ENCODE measurements at places on chromosomes 1 and 21.
A peak's percentile ranks its signal among the peaks of the same experiment; 100 is the strongest.

- DNase-seq: no peak
Measured at GRCh38 chr21:38832664-38833063, 26.9 kb downstream of the ETS2 start.

GRCh38 chr1:34156739-34157138 is 8.3 kb downstream of the CSMD2 start:
- DNase-seq: no peak

GRCh38 chr1:61004262-61005003 is 77.9 kb upstream of the NFIA start:
- no peak for DNase-seq

DNA sequence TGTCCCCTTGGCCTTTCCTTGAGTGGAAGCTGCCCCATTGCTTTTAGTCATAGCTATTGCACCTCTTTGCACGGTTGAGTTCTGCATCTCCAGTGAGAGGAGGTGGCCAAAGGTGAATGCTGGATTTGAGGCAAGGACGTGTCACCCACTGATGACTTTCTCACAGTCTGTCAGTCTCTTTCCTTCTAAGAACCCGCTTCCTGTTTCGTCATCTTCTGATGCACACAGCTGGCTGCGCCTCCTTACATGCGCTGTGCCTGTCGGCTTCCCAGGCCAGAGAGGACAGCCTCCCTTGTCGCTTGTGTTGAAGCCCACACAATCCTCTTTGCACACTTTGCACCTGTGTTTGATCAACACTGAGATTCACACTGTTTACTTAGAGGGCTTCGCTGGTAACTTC is 41.8 kb upstream of the PWP2 start:
- DNase-seq: no peak

GRCh38 chr21:15592271-15592860 is 137.4 kb upstream of the USP25 start:
- DNase-seq: no peak

GRCh38 chr1:30684881-30685795 is 38.2 kb downstream of the MATN1 start:
- DNase-seq: no peak

- DNase-seq: no peak
Measured at GRCh38 chr1:156258859-156259258, 11.0 kb upstream of the PAQR6 start.

GRCh38 chr1:155070721-155071569 is 7.4 kb downstream of the EFNA4 start:
- no peak for DNase-seq

DNA sequence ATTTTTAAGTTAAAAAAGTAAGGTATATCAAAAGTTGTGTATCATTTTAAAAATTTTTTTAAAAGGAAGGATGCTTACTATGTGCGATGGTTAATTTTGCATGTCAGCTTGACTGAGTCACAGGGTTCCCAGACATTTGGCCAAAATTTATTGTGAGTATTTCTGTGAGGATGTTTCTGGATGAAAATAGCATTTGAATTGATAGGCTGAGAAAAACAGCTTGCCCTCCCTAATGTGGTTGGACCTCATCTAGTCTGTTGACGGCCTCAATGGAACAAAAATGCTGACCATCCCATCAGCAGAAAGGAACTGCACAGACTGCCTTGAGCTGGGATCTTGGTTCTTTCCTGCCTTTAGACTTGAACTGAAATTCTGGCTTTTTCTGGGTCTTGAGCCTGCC is 724.5 kb downstream of the NCAM2 start:
- DNase-seq: no peak

DNA sequence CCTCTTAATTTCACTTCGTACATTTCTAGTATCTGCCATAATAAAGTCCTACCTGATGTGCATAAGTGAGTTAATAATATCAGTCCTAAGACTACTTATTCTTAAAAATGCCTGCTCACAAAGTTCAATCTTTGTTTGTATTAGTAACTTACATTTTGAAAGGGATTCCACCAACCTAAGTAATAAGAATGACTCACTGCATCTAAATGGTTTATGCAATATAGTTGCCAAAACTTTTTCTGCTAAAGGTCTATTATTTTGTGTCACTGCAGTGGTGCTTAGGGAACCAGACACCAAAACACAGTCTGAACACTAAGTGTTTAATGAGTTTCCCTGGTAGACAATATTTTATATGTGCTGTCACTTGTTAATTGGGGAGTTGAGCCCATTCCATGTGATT is 1.8 kb downstream of the ZNF669 start:
- no peak for DNase-seq

DNA sequence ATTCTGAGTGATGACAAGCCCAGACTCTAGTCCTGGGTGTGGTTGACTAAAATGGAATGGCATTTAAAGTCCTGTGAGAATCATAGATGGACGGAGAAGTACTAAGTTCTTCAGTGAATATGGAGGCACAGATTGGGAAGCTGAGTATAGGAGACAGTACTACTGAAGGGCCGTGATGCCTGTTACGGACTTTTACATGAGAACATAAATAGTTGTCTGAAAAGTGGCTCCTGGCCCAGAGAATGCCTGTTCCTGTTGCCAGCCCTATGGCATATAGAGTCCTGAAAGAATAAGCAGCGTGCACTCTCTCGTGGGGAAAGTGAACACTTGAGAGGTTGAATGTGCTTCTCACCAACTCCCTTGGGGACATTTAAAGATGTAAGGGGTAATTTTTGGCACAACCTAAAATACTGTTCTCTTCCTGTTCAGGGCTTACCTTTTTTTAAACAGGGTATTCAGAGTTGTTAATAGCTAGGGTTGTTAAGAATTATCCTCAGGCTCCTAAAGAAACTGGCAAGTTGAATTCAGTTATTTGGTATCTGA is 20.4 kb downstream of the CCT8 start:
- DNase-seq: no peak

DNA sequence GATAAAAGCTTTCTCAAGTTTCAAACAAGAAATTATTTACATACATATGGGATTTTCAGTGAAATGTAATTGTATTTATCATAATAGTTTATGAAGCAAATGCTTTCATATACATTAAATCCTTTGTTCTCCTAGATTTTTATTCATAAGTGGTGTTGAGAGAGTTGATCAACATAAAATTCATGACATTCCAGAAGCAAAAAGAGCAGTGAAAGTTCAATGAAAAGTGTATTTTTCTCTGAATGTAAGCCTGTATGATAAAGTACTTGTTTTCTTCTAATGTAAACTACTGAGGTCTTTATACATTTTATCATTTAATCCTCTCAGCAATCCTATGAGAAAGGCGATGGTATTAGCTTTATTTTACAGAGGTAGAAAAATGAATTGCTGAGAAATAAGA is 146.5 kb downstream of the PLA2G4A start:
- no peak for DNase-seq

DNA sequence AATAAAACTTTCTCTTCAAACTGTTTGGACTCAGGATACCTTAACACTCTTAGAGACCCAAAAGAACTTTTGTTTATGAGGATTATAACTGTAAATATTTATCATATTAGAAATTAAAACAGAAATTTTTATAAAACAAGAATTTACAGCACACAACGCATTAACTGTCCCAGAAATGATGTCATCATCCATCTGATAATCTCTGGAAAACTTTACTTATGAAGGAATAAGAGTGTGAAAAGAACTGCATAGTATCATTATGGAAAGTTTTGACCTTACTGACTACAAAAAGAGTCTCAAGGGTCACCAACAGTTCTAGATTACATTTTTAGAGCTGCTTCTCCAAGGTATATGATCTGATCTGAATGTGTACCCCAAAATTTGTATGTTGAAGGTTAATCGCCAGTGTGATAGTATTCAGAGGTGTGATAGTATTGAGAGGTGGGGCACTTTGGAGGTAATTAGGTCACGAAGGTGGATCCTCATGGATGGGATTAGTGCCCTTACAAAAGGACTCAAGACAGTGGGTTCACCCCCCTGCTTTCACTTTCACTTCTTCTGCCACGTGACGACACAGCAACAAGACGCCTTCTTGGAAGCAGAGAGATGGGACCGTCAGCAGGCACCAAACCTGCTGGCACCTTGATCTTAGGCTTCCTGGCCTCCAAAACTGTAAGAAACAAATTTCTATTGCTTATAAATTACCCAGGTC is 95.7 kb upstream of the NR5A2 start:
- no peak for DNase-seq

GRCh38 chr1:82045221-82045620 is 244.5 kb downstream of the ADGRL2 start:
- DNase-seq: no peak

GRCh38 chr1:229448845-229449244 is 15.0 kb upstream of the ACTA1 start:
- DNase-seq: no peak

DNA sequence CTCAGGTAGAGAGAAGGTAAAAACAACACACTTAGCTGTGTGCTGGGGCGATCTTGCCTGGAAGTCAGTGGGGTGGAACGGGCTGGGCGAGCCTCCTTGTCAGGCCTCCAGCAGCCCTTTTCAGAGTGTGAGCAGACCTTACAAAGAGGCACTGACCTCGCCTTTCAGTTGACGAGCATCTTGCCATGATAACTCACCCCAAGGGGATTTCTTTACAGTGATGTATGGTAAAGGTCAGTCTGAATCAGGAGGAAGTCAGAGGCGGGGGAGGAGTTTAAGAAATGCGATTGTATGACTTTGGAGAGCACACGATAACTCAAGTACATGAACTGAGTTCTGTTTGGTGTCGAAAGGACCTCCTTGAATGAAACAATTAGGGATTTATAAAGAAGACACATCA is 326.5 kb upstream of the PROX1 start:
- no peak for DNase-seq

DNA sequence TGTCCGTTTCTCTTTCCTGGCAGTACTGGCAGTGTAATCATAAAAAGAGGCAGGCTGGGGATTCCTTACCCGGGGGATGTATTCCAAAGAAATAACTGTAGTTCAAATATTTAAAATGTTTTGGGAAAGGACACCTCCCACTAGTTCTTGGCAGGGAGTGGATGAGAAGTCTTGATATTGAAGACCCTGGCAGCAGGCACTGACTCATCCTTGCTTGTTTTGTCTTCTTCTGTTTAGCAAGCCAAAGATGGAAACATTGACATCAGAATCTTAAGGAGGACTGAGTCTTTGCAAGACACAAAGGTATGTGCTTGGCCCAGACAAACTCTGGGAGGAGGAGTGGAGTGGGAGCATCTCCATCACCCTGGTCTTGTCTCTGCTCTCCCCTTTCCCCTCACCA is 639 bp downstream of the IL20 start:
- DNase-seq: no peak

- no peak for DNase-seq
Measured at GRCh38 chr1:44939061-44939460, 47.3 kb downstream of the EIF2B3 start.

DNA sequence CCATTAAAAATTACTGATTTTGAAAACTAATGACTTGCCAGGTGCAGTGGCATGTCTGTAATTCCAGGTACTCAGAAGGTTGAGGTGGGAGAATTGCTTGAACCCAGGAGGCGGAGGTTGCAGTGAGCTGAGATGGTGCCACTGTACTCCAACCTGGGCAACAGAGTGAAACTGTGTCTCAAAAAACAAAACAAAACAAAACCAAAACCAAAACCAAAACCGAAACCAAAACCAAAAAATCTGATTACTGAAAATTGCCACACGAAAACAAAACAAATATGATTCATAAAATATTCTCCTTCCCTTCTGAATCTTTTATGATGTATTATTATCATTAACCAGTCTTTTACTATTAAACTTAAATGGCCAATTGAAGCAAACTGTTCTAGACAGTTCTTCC is 74.1 kb downstream of the SERINC2 start:
- DNase-seq: no peak

GRCh38 chr21:32022146-32022545 is 149.3 kb downstream of the HUNK start:
- no peak for DNase-seq

DNA sequence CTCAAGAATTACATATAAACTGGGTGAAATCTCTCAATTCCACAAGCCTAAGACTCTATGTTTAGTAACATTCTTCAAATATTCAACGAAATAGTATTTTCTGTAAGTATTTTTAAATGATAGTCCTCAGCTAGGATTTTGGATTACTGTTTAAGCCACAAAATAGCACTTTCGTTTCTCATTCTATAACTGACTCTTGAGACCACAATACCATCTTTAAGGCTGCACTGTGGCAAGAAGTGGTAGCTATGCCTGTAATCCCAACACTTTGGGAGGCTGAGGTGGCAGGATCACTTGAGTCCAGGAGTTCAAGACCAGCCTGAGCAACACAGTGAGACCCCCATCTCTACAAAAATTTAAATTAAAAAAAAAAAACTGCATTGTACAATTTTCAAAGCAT is 126.7 kb downstream of the CDC42BPA start:
- no peak for DNase-seq

- DNase-seq: peak; percentile 78
Measured at GRCh38 chr1:184386312-184387068, at the start of gene C1orf21. Gene C1orf21, plus strand, starts transcription at chr1:184387029. Its CDS starts 90,481 bp downstream, at chr1:184477510.

DNA sequence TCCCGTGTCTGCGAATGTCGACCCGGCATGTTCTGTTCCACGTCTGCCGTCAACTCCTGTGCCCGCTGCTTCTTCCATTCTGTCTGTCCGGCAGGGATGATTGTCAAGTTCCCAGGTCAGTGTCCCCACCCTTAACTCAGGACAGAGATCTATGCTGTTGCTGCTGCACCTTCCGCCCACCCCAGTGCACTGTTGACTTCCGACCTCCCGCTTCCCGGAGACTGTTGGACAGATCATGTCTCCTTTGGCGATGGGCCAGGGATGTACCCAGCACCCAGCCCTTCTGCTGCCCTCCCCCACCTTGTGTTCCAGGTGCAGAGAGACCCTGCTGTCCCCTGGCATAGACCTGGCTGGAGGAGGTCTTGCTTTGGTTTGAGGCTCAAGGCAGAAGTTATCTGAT is 41.3 kb downstream of the TNFRSF8 start:
- DNase-seq: no peak

DNA sequence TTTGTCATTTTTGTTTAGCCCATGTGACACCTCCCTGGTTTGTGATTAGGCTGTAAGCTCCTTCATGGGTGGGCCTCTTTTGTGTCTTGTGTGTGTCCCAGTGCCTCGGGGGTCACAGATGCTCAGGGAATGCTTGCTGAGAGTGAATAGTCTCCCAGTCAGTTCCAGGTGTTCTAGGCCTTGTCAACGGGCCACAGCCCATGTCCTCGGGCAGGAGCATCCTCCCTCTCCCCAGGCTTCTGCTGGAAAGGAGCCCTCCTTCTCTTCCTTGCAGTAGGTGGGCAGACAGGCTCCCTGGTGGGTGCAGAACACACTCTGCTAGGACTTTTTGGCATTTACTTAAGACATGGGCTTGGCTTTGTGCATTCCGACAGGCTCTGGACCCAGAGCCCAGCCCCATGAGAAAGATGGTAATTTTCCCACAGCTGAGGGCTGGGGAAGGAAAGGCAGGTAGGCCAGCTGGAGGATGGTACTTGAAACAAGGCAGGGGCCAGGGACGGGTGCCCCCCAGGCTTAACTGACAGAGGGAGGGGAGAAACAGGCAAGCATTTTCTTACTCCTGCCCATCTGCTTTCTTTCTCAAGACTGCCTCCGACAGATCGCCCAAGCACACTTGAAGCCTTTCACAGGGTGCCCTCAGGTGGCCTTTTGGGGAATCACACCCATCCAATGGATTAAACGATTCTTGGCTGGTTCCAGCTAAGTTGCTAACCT is 7.1 kb upstream of the CPLANE2 start:
- peak; percentile 42 for DNase-seq

Data from fibroblast of skin of left biceps (primary cell).